CD4-positive, alpha-beta T cell treated with Interferon gamma for 1 hour (primary cell): ENCODE measurements at places on chromosomes 5 and 9.

DNA sequence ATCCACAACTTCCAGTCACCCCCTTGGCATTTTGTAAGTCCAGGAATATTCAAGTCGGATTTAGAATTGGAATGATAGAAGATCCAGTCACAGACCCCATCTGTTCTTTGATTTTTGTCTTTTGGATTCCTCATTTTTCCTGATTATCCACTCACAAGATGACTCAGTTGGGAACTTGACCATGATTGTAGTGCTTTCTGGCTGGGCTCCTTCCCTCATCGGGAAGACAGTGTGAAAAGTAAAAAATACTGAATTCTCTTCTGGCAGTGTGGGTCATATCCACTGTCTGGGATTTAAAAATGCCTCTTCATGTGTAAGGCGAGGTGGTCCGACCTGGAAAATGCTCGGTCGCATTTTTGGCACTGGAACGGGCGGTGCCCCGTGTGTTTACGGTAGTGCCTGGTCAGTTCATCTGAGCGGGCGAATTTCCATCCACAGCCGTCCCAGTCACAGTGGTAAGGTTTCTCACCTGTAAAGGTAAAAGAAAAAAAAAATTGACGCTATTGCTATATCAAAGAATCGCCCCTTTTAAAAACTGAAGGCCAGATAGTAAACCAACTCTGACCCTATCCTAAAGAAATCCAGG lies 4.0 kb downstream of the KLF4 start:
- no peak for DNase-seq

DNA sequence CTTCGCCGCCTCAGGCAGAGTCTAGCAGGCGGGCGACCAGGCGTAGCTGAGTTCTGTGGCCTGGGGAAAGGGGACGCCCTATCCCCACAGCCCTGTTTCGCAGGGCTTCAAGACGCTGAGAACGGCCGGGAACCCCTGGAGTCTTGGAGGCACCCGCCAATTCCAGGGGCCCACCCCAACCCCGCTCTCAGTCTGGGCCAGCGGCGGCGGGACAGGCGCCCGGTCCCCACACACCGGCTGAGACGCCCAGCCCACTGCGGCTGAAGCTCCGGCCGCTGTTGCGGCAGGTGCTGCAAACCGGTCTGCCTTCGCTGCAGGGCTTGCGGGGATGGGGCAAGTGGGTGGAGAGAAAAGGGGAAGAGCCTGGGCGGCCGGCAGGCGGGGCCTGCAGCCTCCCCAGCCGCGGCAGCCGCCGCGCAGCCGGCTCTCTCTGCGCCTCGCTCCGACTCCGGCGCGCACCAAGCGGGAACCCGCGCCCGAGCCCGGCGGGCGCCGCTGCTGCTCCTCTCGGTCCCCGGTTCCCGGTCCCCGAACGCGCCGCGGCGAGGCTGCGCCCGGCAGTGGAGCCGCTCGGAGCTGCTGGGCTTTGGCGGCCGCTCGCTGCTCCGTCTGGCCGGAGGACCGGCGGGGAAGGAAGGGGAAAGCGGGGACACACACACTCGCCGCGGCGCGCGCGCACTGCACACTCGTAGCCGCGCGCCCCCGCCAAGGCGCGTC lies at the start of gene PIP5K1B:
Gene PIP5K1B, plus strand, starts transcription at position 427 of the 717 bp plus-strand sequence. CDS start 117,375 bp downstream, outside the sequence.
- DNase-seq, result peak; percentile 72

DNA sequence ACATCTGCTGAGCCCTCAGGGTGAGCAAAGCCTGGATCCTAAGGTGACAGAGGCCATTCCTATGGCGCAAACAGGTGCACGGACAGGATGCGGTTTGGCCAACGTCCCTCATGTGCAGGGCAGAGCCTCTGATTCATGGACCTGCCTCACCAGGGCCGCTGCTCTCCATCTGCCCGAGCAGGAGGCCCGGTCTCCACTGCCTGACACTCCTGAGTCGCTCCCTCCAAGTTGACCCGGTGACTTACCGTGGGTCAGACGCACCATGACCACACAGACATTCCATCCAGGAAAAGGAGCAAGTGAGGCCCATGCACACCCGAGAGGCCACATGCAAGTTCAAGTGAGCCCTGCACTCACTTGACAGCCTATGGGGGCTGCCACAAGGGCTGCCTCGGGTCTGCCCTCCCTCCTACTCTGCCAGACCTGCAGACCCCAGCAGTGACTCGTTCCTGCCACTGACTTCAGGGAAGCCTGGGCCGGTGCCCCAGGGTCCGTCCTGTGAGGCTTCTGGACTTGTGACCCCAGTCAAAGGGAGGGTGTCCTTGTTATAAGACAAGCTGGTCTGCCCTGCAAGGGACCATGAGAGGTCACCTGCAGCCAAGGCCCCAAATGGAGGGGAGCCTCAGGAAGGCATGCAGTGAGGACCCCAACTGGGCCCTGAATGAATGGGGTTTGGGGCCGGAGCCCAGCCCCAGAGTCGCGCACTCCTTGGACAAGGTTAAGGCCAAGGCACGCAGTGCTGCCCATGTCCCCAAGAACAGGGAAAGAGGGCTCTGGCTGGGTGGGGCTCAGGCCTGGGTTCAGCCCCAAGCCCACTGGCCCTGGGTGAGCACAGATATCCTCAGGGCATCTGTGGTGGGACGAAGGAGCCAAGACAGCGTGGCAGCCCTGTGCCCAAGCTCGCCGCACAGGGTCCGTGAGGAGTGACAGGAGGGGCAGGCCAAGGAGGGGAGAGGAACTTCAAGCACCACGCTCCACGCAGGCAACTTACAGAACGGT lies 10.1 kb downstream of the BRD3OS start:
- no peak for DNase-seq

DNA sequence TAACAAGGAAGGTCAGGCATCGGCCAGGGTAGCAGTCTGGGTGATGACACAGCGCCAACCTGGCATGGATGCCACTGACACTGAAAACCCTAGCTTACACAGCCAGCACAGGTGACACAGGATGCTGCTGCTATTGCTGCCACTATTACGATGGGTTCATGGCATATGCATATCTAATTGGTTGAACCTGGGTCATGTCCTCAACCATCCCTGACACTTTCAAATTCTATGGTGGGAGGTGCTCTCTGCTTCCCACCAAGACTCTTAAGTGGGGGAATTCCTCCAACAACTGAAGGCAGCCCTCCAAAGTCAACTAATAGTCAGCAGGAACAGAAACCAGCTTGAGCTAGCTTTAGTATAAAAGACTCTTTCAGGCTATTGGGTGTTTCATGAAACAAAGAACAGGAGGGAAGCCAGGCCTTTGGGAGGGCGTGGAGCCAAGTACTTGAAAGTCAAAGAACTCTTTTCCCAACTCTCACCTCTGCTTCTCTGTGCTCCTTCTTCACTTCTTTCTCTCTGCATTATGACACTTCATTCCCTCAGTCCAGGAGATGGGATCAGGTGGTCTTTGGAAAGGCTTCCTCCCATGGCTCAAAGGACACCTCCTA lies 21.3 kb downstream of the PTTG1 start:
- DNase-seq, result no peak

- no peak for DNase-seq
Observed at GRCh38 chr5:133686566-133686965, 74.2 kb upstream of the FSTL4 start.

GRCh38 chr5:168319774-168320173 lies 28.3 kb downstream of the WWC1 start:
- DNase-seq, result no peak

DNA sequence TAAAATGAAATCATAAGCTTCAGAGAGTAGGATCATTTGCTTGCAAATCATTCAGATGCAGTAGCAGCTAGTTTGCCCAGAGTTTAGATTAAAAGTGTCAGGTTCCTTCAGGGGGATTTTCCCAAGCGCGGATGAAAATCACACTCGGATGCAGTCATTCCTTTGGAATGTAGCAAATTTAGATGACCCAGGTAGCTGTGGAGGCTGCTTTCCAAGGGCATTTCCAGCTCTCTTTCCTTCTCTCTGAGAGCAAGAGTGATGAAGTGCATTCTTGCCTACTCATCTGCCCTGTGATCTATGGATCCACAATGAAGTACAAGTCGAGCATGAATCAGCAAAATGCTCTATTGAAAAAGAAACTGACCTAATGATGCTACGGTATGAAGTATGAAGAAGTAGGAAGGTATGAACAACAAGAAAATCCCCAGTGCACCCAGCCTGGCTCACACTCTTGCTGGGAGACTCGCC lies 200.2 kb downstream of the PLK2 start:
- DNase-seq, result no peak

GRCh38 chr5:38666668-38667498 lies 110.4 kb upstream of the LIFR start:
- no peak for DNase-seq

GRCh38 chr9:33307067-33307466 lies 16.8 kb downstream of the NFX1 start:
- no peak for DNase-seq

GRCh38 chr5:101915554-101915953 lies 380.5 kb downstream of the SLCO4C1 start:
- DNase-seq, result no peak

DNA sequence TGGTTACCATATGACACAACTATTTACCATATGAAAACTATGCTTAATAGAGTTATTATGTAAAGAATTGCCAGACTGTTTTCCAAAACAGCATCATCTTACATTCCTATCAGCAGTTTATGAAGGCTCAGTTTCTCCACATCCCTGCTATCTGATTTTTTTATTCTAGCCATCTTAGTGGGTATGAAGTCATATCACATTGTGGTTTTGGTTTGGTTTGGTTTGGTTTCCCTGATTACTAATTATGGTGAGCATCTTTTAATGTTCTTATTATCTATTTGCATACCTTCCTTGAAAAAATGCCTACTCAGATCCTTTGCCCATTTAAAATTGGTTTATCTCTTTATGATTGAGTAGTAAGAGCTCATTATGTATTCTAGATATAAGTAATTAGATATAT lies 199.4 kb upstream of the NFIL3 start:
- no peak for DNase-seq

DNA sequence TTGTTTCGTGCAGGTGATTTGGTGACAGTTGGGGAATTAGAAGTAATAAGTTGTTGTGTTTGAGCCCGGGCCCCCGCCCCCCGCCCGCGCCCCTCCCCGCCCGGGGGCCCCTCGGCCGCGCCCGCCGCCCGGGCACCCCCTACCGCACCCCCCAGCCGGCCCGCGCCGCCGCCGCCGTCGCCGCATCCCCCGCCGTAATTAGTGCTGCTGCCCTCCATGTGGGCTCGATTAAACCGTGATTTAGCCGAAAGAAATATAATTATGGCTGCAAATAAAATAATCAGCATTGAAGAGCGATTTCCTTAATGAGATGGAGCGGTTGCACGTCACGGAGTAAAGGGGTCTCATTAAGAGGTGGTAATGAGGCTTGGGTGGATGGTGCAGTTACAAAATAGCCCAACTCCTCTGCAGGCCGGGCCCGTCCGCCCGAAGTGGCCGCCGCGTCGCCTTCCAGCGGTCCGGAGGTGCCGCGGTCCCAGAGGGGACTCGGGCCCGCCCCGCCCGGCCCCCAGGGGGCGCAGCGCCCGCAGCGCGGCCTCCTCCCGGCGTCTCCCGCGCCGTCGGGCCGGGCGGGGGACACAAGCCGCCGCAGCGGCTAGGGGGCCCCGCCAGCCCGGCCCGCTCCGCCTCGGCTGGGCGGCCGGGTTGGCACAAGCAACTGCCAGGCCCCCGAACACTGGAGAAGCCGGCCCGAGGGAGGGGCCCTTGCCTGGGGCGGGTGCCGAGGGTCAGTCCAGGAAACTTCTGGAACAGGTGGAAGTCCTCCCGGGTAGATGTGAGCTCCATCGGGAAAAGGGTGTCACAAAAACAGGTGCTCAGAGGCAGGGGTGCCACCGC lies 6.9 kb upstream of the OTP start:
- DNase-seq, result peak; percentile 32

- no peak for DNase-seq
Observed at GRCh38 chr5:71891406-71891805, 172.3 kb downstream of the CARTPT start.

DNA sequence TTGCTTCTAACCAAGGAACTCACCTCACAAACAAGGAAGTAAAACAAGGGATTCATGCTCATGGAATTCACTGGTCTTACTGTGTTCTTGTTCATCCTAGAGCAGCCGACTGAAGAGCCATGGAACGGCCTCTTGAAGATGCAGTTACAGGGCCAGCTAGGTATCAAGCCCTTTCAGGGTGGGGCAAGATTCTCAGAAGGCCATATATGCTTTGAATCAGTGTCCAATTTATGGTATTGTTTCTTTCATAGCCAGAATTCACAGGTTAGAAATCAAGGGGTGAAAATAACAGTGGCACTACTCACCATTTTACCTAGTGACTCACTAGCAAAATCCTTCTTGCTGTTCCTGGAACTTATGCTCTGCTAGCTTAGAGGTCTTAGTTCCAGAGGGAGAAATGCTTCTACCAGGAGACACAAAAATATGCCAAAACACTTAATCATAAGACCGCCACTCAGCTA lies 159.5 kb upstream of the CDH10 start:
- DNase-seq, result no peak

- no peak for DNase-seq
Observed at GRCh38 chr9:133135146-133135745, 14.2 kb upstream of the RALGDS start.

DNA sequence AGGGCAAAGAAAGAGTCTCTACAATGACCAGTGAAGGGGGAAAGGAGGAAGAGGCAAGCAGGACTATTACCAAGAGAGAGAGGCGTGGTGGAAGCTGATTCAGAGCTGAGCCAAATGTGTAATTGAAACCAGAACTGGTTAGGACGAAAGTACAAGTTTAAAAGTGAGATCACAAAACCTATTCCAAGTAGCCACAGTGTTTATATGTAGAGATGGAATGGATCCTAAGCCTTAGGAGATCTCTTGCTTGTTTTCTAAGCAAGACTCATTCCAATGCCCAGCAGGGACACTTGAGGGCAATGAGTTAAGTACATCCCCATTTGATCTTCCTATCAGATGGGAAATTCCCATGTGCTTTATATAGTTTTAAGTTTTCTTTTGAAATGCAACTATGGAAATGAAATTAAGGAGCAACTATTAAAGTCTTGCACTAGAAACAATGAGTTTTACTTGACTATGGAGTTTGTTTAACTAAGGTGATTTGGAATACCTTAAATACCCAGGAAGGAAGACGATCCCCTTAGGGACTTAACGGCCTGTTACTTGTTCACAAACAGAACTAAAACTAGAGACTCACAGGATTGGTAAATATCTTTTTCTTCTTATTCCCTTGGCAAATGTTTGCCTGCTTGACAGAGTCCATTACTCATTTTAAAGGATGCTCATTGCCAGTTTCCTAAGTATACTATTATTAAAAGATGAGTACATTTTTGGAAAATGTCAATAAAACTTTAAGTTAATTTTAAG lies 51.1 kb upstream of the SNX2 start:
- no peak for DNase-seq

DNA sequence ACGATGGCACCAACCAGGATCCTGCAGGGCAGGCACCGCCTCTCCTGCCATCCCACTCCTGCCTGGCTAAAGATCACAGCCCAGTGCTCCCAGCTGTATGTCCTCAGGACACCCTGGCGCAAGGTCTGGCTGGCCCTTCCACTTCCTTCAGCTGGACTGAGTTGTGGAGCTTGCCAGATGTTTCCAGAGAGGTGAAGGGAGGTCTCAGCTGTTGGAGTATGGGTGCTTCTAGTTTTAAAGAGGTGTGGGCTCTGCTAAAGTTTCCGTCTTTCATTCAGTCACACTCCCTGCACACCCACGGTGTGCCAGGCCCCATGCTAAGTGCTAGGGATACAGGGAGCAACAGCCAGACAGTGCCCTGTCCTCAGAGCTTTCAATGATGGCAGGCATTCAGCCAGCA lies 34.1 kb downstream of the C5orf15 start:
- DNase-seq, result no peak

GRCh38 chr5:169442403-169442874 lies 141.1 kb upstream of the SPDL1 start:
- DNase-seq, result no peak
